ENCODE measurements at places on chromosomes 11 and 22. TPM values are rescaled to one million over a fixed set of nuclear protein-coding genes. Genes with fewer than 3 reads are reported as not detected.

Gene HEPHL1
- not detected for total RNA-seq

Gene OR56A1
- total RNA-seq: not detected

Gene OR52D1
- not detected for total RNA-seq

Gene TRAF6
- total RNA-seq: 12.3 TPM

Gene PLAAT4
- total RNA-seq: 0.38 TPM

Gene CDC45
- 48.4 TPM for total RNA-seq

Gene OR56A4
- not detected for total RNA-seq

Gene CDHR5
- not detected for total RNA-seq

Gene OR51E2
- total RNA-seq: not detected

Gene RFPL3
- total RNA-seq: not detected

Gene PTPRJ
- 1.0 TPM for total RNA-seq

Gene SESN3
- 10.5 TPM for total RNA-seq

Gene OR8G5
- total RNA-seq: not detected

Gene FAM227A
- total RNA-seq: 0.47 TPM

Gene AIFM3
- not detected for total RNA-seq

Gene TMEM135
- total RNA-seq: 35.3 TPM

Gene FCHSD2
- total RNA-seq: 9.8 TPM

Gene SYCE3
- not detected for total RNA-seq

Gene YAP1
- total RNA-seq: 37.5 TPM

Gene MAJIN
- not detected for total RNA-seq

Gene SLC6A5
- total RNA-seq: not detected

Gene ANKRD49
- total RNA-seq: 14.9 TPM

Gene OR2AT4
- not detected for total RNA-seq
